ENCODE measurements at places on chromosomes 6 and 20. TPM values are rescaled to one million over a fixed set of nuclear protein-coding genes. Genes with fewer than 3 reads are reported as not detected.

The PLCB4 gene
- total RNA-seq, result 9.3 TPM

The ZFP57 gene
- 0.17 TPM for total RNA-seq

The MCHR2 gene
- total RNA-seq, result not detected

The CLPSL2 gene
- not detected for total RNA-seq

The SMIM28 gene
- not detected for total RNA-seq

The PRSS35 gene
- total RNA-seq, result 4.3 TPM

The FHL5 gene
- not detected for total RNA-seq

The LY6G6D gene
- total RNA-seq, result not detected

The SLC25A27 gene
- total RNA-seq, result 9.9 TPM

The WFDC5 gene
- not detected for total RNA-seq
